ENCODE measurements at places on chromosomes 7 and 10. TPM values are rescaled to one million over a fixed set of nuclear protein-coding genes. Genes with fewer than 3 reads are reported as not detected.

DNA sequence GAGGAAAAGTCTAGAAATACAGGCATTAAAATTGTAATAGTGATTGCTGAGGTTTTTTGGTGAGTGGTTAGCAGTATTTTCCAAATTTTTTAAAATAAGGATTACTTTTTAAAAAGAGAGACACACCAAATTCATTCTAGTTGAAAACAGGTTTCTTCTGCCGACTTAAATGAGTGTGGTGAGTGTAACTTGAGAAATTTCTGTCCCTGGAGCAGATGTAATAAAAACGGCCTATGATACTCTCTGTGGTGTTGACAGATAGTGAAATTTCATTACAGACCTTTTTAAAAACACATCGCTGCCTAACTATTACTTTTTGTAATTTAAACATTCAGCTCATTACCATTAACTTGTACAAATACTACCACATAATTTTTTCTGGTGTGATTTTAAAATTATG is 90.1 kb downstream of the CYP51A1 start:
- peaks cover 10% of the 10 kb centered on the region for H3K4me1 ChIP-seq
- DNase-seq, result no peak
- H3K27me3 ChIP-seq, result no peaks in the 10 kb centered on the region

DNA sequence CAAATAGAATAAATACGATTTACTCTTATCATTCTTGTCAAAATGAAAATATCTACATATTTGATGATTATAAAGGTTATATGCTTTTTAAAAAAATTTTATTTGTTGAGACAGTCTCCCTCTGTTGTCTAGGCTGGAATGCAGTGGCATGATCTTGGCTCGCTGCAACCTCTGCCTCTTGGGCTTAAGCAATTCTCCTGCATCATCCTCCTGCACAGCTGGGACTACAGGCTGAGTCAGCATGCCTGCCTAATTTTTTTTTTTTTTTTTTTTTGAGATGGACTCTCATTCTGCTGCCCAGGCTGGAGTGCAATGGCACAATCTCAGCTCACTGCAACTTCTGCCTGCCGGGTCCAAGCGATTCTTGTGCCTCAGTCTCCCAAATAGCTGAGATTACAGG is 48.9 kb downstream of the PUS7 start:
- no peak overlapping the region for H3K4me3 ChIP-seq
- H3K4me1 ChIP-seq, result no peaks in the 10 kb centered on the region
- no peaks in the 10 kb centered on the region for H3K36me3 ChIP-seq
- no peaks in the 10 kb centered on the region for H3K27me3 ChIP-seq
- DNase-seq, result peak; percentile 20

Gene FAM131B
- 1.2 TPM for total RNA-seq

Gene LRRN3
- 59.6 TPM for total RNA-seq

Gene GGCT
- 17.8 TPM for total RNA-seq

Gene LOXL4
- 18.9 TPM for total RNA-seq

DNA sequence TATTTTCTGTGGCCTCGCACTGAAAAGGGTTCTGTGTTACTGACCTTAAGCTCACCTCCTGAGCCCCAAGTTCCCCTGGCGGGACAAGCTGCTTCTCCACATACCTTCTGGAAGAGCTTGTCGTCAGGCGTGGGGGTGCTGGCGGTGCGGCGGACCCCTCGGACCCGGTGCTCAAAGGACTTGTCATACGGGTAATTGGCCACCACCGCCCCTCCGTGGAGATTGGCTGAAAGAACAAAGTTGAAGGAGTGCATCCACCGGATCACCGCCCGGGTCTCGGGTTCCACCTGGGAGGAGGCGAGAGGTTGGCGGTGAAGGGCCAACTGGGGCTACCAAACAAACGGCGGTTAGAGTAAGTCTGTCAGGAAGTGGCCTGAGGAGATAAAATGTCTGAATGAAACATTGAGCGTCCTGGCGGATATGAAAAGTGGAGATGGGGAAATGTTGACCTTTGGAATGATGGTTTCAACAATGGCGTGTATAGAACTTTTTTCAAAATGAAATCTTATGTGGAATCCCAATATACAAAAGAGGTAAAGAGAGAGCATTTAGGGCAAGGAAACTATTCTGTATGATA is 16.5 kb downstream of the CPN1 start:
- H3K27me3 ChIP-seq, result no peaks in the 10 kb centered on the region
- no peaks in the 10 kb centered on the region for H3K4me1 ChIP-seq
- DNase-seq, result peak; percentile 28
- H3K36me3 ChIP-seq, result no peaks in the 10 kb centered on the region
- no peak overlapping the region for H3K27ac ChIP-seq
- peak overlapping the region; percentile 24 for H3K4me3 ChIP-seq

DNA sequence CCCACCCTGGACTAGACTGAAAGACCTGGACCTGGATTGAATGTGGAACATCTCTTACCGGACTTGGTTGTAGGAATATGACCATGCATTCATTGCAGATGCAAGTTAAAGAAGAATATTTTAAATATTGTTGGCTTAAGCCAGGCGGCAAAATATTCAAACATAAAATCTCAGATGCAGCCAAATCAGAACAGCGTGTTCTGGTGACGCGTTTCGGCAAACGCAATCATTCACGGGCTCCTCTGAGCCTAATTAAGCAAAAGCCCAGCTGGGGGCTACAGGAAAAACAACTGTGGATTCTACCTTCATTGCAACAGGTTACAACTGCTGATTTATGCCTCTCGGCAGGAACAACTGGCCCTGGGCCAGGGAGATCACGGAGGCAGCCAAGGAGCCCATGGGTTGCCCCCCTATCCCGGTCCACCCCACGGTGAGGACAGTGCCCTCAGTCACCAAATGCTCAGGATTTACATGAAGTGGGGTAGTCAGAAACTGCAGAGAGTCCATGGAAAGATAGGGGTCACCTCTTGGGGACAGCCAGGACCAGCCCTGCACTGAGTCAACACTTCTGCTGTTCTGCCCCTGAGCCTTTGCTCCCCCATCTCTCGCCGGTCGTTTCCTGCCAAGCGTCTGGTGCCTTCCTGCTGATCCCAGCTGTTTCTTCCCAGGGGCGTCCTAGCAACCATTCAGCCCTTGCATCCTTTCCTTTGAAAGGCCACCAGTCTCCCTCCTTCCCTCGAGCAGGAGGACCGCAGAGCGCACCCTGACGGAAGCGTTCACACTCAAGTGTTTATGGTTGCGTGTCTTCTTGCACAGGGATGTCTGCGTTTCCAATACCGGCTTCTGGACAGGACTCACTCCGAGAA is 64.4 kb upstream of the SFMBT2 start:
- H3K36me3 ChIP-seq, result no peaks in the 10 kb centered on the region
- peak overlapping the region; percentile 0 for H3K4me3 ChIP-seq
- no peaks in the 10 kb centered on the region for H3K4me1 ChIP-seq
- no peaks in the 10 kb centered on the region for H3K27me3 ChIP-seq

Gene FOXI2
- 0.47 TPM for total RNA-seq

DNA sequence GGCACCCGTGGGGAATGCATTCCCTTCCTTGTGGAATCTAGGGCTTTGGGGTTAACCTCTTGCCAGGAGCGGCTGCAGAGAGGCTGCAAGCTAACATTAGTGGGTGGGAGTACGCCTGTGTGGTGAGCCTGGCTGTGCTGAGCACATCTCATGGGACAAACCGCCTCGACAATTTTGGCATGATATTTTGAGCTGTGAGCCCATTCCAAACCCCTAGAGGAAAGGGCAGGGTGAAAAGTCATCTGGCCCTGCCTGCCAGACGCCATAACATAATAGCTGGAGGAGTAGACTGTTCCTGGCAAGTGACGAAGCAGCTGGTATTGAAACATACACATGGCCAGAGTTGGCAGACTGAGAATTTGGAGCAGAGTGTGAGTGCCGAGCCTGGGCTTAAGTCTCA is 110.0 kb downstream of the TACC2 start:
- no peaks in the 10 kb centered on the region for H3K4me1 ChIP-seq
- no peaks in the 10 kb centered on the region for H3K27me3 ChIP-seq
- H3K27ac ChIP-seq, result no peak overlapping the region
- DNase-seq, result no peak
- no peaks in the 10 kb centered on the region for H3K36me3 ChIP-seq
- H3K4me3 ChIP-seq, result no peak overlapping the region

GRCh38 chr7:155285423-155285822 is 12.3 kb upstream of the INSIG1 start:
- no peak overlapping the region for H3K27ac ChIP-seq
- no peak overlapping the region for H3K4me3 ChIP-seq
- no peaks in the 10 kb centered on the region for H3K27me3 ChIP-seq

DNA sequence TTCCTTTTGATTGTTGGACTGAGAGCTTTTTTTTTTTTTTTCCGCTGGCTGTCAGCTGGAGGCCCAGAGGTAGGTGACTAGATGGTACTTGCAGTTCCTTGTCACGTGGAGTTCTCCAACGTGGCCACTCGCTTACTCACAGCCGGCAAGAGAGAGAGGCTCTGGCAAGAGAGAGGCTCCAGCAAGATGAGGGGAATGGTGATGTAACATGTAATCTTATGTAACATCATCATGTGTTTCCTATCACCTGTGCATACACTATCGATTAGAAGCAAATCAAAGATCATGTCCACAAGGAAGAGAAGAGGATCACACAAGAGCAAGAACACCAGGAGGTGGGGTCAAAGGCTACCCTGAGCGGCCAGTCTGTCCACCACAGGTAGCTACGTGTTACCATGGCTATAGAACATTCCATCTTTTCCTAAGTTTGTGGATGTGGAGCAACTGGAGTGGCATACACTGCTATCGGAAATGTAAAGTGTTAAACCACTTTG is 4.0 kb upstream of the BORCS7 start:
- H3K36me3 ChIP-seq, result no peaks in the 10 kb centered on the region
- H3K27me3 ChIP-seq, result no peaks in the 10 kb centered on the region
- no peak overlapping the region for H3K27ac ChIP-seq
- DNase-seq, result no peak
- H3K4me1 ChIP-seq, result no peaks in the 10 kb centered on the region
- no peak overlapping the region for H3K4me3 ChIP-seq

- H3K4me1 ChIP-seq, result no peaks in the 10 kb centered on the region
- no peak overlapping the region for H3K27ac ChIP-seq
- no peak for DNase-seq
- H3K4me3 ChIP-seq, result no peak overlapping the region
- H3K27me3 ChIP-seq, result no peaks in the 10 kb centered on the region
These were observed 17.9 kb downstream of the RTKN2 start for GRCh38 chr10:62250594-62251198.

- H3K27me3 ChIP-seq, result no peaks in the 10 kb centered on the region
- no peak for DNase-seq
- peaks cover 49% of the 10 kb centered on the region for H3K4me1 ChIP-seq
- no peaks in the 10 kb centered on the region for H3K36me3 ChIP-seq
- no peak overlapping the region for H3K4me3 ChIP-seq
These were observed 25.0 kb downstream of the GTF2IRD1 start for GRCh38 chr7:74478671-74479065.

Gene GHRHR
- total RNA-seq, result 3.6 TPM

DNA sequence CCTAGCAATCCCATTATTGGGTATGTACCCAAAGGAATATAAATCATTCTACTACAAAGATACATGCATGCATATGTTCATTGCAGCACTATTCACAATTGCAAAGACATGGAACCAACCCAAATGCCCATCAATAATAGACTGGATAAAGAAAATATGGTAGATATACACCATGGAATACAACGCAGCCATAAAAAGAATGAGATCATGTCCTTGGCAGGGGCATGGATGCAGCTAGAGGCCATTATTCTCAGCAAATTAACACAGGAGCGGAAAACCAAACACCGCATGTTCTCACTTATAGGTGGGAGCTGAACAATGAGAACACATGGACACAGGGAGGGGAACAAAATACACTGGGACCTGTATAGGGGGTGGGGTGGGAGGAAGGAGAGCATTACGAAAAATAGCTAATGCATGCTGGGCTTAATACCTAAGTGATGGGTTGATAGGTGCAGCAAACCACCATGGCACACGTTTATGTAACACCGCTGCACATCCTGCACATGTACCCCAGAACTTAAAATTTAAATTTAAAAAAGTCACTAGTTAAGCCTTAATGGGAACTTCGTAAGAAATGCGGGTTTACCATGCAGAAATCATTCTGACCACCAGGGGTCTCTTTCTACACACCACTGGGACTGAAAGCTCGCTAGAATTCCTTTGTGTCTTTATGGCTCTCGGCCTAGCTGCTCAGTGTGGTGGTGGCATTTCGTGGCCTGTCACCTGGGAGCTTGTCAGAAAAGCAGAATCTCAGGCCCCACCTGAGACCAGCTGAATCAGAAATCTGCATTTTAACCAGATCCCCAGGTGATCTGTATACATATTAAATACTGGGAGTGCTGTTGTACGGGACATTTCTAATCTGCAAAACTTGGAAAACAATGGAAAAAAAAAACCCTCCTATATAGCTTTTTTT is 9.5 kb downstream of the ANKRD1 start:
- no peak overlapping the region for H3K27ac ChIP-seq
- no peaks in the 10 kb centered on the region for H3K4me1 ChIP-seq
- no peak overlapping the region for H3K4me3 ChIP-seq
- H3K36me3 ChIP-seq, result no peaks in the 10 kb centered on the region
- DNase-seq, result peak; percentile 80

Gene CALY
- total RNA-seq, result 35.5 TPM

Gene ZC3HAV1L
- total RNA-seq, result 22.4 TPM

- H3K27ac ChIP-seq, result no peak overlapping the region
- H3K4me3 ChIP-seq, result no peak overlapping the region
- no peaks in the 10 kb centered on the region for H3K27me3 ChIP-seq
- DNase-seq, result no peak
These were observed 9.7 kb upstream of the CCL24 start for GRCh38 chr7:75823198-75823910.

Gene TAS2R3
- total RNA-seq, result 12.3 TPM

Gene CALHM3
- 0.93 TPM for total RNA-seq

Gene CH25H
- total RNA-seq, result 0.25 TPM

DNA sequence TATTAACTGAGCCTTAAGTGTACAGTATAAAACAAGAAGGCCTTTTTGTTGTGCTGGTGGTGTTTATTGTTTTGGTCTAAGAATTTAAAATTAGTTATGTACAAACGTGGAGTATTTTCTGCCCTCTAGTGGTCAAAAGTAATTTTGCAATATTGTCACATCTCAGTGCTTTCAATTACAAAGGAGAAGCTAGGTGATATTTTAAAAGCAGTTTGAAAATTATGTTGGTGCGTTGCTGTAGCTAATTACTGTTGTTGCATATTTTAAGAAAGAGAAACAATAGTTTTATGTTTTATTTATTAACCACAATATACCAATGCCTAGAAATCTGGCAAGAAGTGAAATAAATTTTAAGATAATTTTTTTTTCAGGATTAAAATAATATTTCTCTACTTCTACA is 11.4 kb downstream of the NPVF start:
- H3K4me3 ChIP-seq, result no peak overlapping the region
- H3K27ac ChIP-seq, result no peak overlapping the region
- H3K36me3 ChIP-seq, result no peaks in the 10 kb centered on the region
- no peak for DNase-seq
- H3K27me3 ChIP-seq, result no peaks in the 10 kb centered on the region

DNA sequence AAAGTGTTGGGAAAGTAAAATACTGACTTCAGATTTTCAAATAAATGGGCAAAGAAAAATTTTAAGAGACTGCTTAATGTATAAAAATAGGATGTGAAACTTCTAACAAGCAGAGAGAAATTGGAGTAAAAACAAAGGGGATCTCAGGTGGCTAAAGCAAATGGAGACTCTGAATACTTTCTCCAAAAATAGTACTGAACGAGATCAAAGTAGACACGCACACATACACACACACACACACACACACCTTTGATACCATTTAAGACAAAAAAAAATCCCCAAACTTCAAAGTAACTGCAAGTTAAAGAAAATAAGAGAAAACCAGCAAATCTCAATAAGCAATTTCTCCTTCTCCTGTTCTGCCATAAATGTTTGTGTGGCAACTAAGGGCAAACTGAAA is 307.3 kb downstream of the CRPPA start:
- H3K27ac ChIP-seq, result no peak overlapping the region
- no peaks in the 10 kb centered on the region for H3K4me1 ChIP-seq
- DNase-seq, result no peak
- no peak overlapping the region for H3K4me3 ChIP-seq

GRCh38 chr10:44132361-44133289 is 252.3 kb downstream of the CXCL12 start:
- H3K4me3 ChIP-seq, result no peak overlapping the region
- DNase-seq, result peak; percentile 15
- H3K36me3 ChIP-seq, result no peaks in the 10 kb centered on the region
- H3K27me3 ChIP-seq, result no peaks in the 10 kb centered on the region
- H3K27ac ChIP-seq, result no peak overlapping the region
